ENCODE measurements at places on chromosomes 12 and 14.
A peak's percentile ranks its signal among the peaks of the same experiment; 100 is the strongest.

GRCh38 chr14:95286645-95287044, 33.1 kb downstream of the CLMN start:
- no peak for DNase-seq

DNA sequence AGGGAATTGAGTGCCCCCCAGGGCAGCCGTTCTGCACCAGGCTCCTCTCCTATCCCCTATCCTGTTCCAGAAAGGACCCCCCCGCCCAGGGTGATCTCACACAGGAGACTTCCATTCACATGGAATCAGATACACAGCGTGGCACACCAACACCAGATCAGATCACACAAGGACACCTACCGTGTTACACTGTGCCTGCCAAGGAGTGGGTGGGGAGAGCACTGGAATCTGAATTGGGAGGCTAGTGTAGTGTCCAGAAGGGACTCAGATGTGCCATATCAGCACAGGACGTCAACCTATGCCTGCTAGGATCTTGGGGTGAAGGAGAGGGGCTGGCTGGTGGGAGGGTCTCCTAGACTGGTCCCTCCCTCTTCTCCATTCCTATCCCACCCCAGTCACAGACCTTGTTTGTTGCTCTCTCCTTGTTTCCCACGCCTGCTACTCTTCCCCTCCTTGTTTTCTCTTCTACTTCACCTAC, 2.3 kb downstream of the PTMS start:
- DNase-seq, result no peak

GRCh38 chr14:66395300-66395699, 90.9 kb upstream of the CCDC196 start:
- peak; percentile 19 for DNase-seq

GRCh38 chr12:12379831-12380730, 23.2 kb downstream of the BORCS5 start:
- DNase-seq, result peak; percentile 90

DNA sequence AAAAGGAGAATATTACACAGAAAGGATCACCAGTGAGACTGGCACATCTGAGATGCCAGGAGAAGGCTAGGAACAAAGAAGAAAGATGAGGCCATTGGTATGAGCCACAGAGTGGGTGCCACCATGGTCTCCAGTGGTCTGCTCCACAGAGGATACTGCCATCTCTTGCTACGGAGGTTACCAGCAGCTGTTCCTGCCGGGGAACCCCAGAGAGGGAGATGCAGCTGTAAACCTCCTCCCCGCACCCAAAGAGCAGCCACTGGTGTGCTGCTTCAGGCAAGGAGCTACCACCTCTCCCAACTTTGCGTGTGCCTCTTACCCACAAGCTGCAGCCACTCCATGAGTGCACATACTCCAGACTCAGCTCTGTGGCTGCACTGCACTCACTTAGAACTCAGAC, 201.5 kb upstream of the RTL1 start:
- no peak for DNase-seq

DNA sequence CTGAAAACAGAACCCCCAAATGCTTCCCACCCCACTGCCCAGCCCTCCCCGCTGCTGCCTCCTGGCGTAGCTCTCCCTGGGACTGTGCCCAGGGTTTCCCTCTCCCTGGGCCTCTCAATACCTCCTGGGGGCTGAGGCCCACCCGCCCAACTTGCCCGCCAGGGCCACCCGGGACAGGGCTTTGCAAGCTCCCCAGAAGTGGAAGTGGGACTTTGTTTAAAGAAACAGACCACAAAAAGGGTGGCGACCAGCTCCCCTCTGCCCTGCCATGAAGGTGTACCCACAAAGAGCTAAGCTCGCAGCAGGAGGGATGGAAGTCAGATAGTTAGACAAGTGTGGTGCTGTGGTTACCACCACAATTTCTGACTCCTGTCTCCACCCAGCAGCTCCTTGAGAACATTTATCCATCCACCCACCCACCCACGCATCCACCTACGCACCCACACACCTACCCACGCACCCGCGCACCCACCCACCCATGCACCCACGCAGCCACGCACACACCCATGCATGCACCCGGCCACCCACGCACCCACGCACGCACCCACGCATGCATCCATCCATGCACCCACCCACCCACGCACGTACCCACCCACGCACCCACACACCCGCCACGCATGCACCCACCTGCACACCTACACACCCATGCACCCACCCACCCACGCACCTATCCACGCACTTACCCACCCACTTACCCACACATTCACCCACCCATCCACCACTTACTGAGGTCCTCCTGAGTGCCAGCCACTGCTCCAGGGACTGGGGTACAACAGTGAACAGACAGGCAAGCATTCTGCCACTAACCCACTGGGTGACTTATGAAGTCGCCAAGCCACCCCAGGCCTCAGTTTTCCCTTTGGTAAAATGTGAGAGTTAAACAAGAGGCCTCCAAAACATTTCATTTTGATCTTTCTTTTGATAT, 127.3 kb downstream of the SCARB1 start:
- DNase-seq, result no peak

Data from central memory CD4-positive, alpha-beta T cell (primary cell).